ENCODE measurements at places on chromosomes 16 and 17. TPM values are rescaled to one million over a fixed set of nuclear protein-coding genes. Genes with fewer than 3 reads are reported as not detected.

DNA sequence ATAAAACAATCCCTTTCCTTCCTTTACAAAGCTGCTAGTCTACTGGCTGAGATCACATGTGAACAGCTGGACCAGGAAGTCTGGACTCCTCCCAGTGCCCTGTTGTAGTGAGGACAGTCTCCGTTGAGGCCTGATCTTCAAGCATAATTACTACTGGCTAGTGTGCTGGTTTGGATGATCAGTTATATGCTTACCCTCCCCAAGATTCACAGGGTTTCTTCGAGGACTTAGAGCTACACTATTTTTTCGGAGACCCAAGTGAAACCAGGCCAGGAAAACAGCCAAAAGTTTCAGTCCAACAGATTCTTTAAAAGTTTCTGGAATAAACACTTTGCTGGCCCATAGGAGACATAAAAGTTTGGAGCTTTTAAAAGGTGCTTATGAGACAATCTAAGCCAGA is 194.9 kb upstream of the CDH11 start:
- no peaks in the 10 kb centered on the region for H3K36me3 ChIP-seq
- DNase-seq = no peak
- no peaks in the 10 kb centered on the region for H3K27me3 ChIP-seq
- no peaks in the 10 kb centered on the region for H3K4me1 ChIP-seq
- no peak overlapping the region for H3K27ac ChIP-seq
- H3K4me3 ChIP-seq = no peak overlapping the region

DNA sequence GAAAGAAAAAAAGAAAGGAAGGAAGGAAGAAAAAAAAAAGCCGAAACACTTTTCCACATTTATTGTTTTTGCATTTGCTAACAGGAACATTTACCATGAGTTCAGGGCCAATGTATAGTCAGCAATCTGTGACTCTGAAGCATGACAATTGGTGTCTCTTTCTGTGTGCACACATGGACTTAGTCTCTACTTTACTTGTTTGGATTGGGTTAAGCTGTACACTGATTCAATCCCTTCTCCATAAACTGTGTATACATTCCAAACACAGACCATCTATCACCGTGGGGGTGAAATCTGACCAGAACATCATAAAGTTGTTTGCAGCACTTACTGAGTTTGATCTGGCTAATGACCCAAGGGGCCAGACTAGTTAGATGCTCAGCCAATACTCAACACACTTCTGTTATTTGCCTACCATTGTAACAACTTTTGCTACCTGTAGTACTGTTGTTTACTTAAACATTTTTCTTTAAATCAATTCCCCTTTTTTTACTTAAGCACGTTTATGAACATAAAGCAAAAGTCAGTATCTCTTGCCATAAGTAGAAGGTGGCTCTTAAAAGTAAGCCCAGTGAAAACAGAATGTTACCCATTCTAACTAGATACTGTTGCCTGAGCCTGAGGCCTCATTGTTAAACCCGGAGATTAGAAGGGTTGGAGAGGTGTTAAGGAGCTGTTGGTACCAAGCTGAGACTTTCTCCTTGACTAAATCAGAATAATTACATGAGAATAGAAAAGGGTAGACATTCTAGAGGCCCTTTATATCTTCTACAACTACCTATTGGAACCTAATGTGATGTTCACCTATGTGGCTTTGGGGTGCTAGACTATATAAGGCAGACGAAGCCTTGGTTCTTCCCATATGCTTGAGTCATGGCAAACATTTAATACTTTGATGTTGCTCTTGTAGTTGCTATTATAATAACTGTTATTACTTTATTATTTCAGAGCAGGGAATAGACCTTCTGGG is 41.8 kb downstream of the SCNN1B start:
- no peak overlapping the region for H3K4me3 ChIP-seq
- H3K4me1 ChIP-seq = no peaks in the 10 kb centered on the region
- no peak for DNase-seq
- no peak overlapping the region for H3K27ac ChIP-seq

DNA sequence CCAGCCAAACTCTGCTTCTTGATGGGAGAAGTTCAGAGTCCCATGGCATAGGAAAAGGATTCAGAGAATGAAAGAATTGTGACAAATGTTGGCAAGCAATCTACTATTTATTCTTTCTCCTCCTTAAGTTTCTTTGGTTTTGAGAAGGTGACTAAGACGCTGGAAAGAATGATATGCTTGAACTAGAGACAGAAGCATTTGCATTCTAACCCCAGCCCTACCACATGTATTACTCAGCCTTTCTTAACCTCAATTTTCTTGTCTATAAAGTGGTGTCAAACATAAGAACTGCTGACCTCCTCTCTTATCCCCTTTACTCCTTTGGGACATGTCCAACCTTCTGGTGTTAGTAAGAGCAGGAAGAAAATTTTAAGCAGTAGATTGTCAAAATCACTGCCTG is 124.7 kb downstream of the HS3ST2 start:
- no peak overlapping the region for H3K4me3 ChIP-seq
- H3K27ac ChIP-seq = no peak overlapping the region
- peaks cover 23% of the 10 kb centered on the region for H3K27me3 ChIP-seq
- no peak for DNase-seq

DNA sequence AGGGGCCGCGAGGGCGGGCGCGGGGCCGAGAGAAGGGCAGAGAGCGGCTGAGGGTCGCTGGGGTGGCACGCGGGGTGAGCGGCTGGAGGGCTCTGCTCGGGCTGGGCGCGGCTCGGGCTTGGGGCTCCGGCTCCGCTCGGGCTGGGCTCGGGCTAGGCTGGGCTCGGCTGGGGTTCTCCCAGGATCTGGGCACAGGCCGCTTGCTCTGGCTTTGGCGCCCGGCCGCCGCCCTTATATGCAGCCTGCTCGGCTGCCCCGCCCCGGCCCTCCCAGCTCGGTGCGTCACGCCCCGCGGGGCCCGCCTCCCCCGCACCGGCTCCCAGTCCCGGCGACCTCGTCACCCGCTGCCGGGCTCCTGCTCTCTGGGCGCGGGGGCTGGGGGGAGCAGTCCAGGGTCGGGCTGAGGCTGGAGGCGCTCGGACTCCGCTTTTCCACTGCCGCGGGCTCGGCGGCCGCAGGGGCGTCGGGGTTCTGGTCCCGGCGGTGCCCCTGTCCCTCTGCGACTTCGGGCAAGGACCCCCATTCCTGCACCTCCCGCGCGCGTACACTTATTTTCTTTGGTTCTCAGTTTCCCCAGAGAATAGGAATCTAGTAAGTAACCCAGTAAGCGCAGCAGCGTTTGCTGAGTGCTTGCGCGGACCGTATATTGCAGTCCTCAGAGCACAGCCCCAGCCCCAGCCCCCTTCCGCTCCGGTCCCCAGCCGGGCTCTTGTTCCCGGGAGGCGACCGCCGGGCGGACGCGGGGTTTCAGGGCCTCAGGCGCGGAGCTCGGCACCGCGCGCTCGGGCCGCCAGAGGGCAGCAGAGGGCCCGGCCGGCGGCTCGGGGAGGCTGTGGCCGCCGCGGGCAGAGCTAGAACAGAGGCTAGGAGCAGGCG is at the start of gene RASD1:
Gene RASD1 (minus strand): TSS at position 207 of the 876 bp plus-strand sequence. CDS start 214 bp downstream, outside the sequence.
- peak within 1 kb of the TSS; percentile 88 for H3K4me3 ChIP-seq
- peaks cover 3% of the 10 kb centered on the region for H3K27me3 ChIP-seq
- H3K4me1 ChIP-seq = peaks cover 10% of the 10 kb centered on the region
- peak; percentile 85 for DNase-seq

GRCh38 chr17:36024106-36024869 is 6.5 kb upstream of the CCL23 start:
- DNase-seq = no peak
- H3K4me1 ChIP-seq = peaks cover 5% of the 10 kb centered on the region
- peaks cover 7% of the 10 kb centered on the region for H3K36me3 ChIP-seq
- no peak overlapping the region for H3K27ac ChIP-seq

DNA sequence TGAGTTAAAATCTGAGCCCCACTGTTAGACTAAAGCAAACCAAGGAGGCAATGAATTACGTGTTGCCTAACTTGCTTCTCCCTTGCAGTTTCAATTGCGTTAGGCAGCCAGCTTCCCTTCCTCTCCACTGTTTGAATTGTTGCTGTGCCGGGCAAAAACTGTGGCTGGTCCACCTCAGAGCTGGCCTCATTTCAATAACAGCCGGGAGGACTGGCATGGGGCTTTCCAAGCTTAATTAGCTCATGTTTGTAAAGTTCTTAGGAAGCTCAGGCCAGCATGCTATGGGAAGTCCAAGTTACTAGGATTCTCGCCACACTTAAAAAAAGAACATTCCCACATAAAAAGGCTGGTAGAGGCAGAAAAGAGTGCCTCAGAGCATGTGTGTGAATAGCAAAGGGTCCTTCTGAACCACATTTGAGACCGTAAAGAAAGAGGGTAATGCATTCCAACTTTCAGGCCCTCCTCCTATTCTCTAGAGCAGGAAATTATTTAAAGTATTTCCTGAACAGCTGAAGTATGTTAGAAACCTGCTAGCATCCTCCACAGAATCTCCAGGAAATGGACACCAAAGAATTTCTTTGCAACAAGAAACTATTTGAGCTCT is 79.0 kb upstream of the SMURF2 start:
- H3K4me3 ChIP-seq = no peak overlapping the region
- no peak for DNase-seq
- H3K27ac ChIP-seq = peak overlapping the region; percentile 37
- H3K27me3 ChIP-seq = no peaks in the 10 kb centered on the region

DNA sequence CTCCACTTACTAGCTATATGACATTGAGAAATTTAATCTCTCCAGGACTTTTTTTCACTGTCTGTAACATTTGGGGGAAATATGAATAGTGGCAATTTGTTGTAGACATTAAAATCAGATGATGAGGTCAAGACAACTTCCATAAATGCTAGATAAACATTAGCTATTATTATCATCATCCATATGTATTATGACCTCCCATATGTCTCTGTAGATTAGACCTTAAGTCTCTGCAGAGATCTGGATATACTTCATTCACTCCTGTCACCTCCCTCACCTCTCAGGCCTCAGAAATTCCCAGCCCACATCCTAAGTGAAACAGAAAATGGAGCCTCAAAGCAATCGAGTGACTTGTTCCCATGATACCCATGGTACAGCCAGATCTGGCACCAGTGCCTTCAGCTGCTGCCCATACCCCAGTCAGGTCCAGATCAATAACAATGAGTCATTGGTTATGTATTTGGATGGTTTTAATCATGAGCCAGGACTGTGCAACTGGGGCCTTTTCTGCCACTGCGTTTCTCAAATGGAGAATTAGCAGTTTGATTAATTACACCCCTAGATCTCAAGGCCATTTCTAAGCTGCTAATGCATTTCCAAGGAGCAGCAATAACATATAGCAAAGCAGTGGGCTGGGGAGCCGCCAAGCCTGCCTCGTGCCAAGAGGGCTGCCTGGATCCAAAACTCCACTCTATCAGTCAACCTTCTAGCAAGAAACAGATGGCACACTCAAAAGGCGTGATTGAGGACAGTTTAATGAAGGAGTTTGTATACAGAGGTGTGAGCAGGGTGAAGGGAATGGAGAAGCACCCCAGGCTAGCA is 2.6 kb upstream of the FDXR start:
- no peaks in the 10 kb centered on the region for H3K36me3 ChIP-seq
- no peak for DNase-seq
- H3K4me3 ChIP-seq = no peak overlapping the region
- peaks cover 27% of the 10 kb centered on the region for H3K4me1 ChIP-seq
- no peaks in the 10 kb centered on the region for H3K27me3 ChIP-seq

- H3K36me3 ChIP-seq = no peaks in the 10 kb centered on the region
- peaks cover 15% of the 10 kb centered on the region for H3K4me1 ChIP-seq
- H3K27ac ChIP-seq = no peak overlapping the region
- no peak overlapping the region for H3K4me3 ChIP-seq
- DNase-seq = no peak
These were observed 209.9 kb downstream of the ZFHX3 start for GRCh38 chr16:72837846-72838585.

DNA sequence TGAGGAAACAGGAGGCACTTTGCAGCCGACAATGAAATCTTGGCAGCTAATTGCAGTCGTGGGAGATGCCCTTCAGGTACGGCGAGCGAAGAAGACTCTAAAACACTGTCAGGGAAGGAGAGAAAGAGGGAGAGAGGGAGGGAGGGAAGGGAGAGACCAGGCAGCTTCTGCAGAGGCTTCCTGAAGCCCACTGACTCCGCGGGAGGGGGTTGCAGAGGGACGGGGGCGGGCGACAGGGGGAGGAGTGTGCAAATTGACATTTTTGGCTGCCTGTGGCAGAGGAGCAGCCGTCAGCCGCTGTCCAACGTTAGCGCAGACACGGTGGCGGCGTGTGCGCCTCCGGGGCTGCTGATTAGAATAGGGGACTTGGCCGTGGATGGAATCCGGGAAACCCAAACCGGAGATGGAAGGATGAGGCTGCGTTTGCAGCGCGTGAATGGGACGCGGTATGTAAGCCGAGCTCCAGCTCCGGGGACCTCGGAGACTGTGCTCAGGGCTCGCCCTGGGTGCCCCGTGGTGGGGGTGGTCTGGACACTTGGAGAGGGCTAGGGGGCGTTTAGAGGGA is 849.1 kb upstream of the RBFOX1 start:
- no peak for DNase-seq
- H3K4me1 ChIP-seq = no peaks in the 10 kb centered on the region
- peaks cover 8% of the 10 kb centered on the region for H3K27me3 ChIP-seq
- no peaks in the 10 kb centered on the region for H3K36me3 ChIP-seq

GRCh38 chr16:65783709-65784474 is 582.6 kb upstream of the CDH5 start:
- H3K27ac ChIP-seq = no peak overlapping the region
- H3K36me3 ChIP-seq = no peaks in the 10 kb centered on the region
- H3K27me3 ChIP-seq = peaks cover 10% of the 10 kb centered on the region
- no peaks in the 10 kb centered on the region for H3K4me1 ChIP-seq
- no peak overlapping the region for H3K4me3 ChIP-seq

- H3K27ac ChIP-seq = no peak overlapping the region
- no peaks in the 10 kb centered on the region for H3K36me3 ChIP-seq
- H3K27me3 ChIP-seq = peaks cover 8% of the 10 kb centered on the region
- no peak for DNase-seq
- H3K4me3 ChIP-seq = no peak overlapping the region
These were observed 124.5 kb upstream of the CCL2 start for GRCh38 chr17:34130544-34130943.

- no peak for DNase-seq
- no peaks in the 10 kb centered on the region for H3K36me3 ChIP-seq
- no peak overlapping the region for H3K4me3 ChIP-seq
- H3K4me1 ChIP-seq = no peaks in the 10 kb centered on the region
- H3K27me3 ChIP-seq = no peaks in the 10 kb centered on the region
- peak overlapping the region; percentile 64 for H3K27ac ChIP-seq
These were observed 6.5 kb upstream of the QRICH2 start for GRCh38 chr17:76314392-76315227.

The SLFN14 gene
- total RNA-seq = not detected

The PMFBP1 gene
- 0.67 TPM for total RNA-seq

The USP10 gene
- 156 TPM for total RNA-seq

The TP53TG3C gene
- total RNA-seq = not detected

The SRRM2 gene
- 1,109 TPM for total RNA-seq

All from natural killer cell treated with Interleukin-12 subunit alpha and Interleukin-12 subunit beta and Interleukin-15 and Interleukin-18, amount 100 ng/mL, for 72 hours (primary cell).